Fibroblast of upper back skin (primary cell): ENCODE measurements at places on chromosomes 2 and 18.

DNA sequence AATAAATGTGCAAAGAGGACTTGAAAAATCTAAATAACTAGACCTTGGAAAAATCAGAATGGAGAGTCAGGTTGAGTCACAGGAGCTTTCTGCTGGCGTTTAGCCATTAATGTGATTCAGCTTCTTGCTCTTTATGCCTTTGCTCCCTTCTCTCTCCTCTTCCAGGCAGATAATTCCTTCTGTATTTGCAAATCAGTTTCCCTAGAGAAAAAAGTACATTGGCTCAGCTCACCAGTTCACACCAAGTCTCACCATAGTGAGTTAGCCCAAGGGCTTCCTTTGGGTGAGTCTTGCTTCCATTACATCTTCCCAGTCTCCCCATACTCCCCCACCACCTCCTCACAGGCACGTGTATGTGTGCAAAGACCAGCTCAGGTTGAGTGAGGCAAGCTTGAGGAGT, 73.6 kb downstream of the CYBRD1 start:
- peak; percentile 93 for DNase-seq

DNA sequence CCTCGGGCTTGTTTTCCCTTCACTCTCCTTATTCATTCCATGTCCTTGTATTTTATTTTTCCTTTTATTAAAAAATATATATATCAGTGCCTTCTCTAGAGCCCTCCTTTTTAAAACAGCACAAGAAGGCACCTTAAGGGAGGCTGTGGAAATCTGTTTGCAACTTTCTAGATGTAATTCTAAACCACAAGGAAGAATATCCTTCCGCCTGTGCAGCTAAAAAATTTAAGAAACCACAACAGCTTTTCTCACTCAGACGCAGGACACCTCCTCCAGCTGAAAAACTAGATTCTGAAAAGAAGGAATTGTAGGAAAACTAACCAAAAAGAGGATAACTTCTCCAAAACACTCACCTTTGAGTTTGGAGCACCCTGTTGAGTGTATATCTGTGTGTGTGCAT, 142.2 kb downstream of the BCL11A start:
- DNase-seq, result peak; percentile 69

- no peak for DNase-seq
Measured at GRCh38 chr2:169571571-169571970, 2.1 kb downstream of the FASTKD1 start.

- DNase-seq, result no peak
Measured at GRCh38 chr2:109277406-109277805, 148.4 kb downstream of the SH3RF3 start.

GRCh38 chr2:101622210-101623030, 75.1 kb upstream of the MAP4K4 start:
- no peak for DNase-seq

DNA sequence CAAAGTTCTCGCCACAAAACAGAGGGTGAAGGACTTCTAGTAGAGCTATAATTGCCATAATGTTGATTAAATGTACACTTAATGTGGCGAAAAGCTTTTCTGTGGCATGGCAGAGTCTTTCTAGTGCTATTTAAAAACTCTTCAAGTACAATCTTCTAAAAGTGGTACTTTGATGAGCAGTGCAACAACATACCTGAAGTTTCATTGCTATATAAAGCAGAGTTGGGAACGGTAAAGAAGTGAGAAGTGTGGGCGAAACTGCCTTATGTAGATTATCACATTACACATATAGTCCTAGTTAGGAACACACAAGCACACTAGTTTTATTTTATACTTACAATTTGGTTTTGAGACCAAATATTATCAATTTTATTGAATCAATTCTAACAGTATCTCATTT, 49.5 kb downstream of the FIGN start:
- no peak for DNase-seq

DNA sequence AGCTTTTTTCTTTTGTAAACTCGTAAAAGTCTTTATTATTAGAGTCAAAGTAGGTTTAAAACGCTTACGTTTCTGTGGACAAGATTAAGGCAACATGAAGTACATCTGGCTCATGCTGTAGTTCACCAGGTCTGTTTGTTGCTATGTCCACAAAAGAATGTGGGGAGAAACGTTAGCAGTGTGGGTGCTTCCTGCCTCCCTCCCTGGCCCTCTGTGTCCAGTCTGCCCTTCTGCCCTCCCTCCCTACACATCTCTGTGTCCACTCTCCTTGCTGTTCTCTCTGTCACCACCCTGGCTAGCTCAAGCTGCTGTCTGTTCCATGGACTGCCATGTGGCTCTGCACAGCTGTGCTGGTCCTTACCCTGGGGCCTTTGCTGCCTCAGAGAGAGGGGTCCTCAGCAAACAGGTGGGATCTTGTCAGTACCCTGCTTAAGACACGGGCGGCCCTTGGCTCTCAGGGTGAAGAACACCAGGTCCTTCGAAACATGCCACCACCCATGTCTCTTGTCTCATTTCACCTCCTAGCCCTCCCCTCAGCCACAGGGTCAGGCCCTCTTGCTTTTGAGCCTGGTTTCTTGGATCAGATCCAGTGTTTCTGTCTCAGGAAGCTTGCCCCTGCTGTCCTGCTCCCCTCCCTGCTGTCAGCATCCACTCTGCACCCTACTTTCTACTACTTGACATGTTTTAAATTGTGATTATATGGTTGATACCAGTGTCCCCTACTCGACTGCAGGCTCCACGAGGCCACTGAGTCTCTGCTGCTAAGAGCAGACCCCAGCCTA, 79.2 kb downstream of the LIMS1 start:
- DNase-seq, result no peak

DNA sequence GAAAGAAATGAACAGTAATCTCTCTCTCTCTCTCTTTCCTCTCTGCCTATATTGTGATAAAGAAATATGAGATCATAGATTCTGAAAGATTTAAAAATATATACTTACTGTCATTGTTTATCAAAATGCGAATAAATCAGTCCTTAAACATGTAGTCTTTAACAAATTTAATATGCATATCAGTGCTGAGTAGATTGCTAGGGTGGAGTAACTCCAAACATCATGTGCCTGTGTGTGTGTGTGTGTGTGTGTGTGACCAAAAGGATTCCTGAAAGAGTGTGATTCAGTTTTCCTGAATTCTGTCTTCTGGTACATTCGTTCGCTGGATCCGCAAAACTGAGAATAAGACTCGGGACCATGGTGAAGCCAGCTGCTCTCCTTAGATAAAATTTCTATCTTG, 24.0 kb upstream of the DSEL start:
- no peak for DNase-seq

DNA sequence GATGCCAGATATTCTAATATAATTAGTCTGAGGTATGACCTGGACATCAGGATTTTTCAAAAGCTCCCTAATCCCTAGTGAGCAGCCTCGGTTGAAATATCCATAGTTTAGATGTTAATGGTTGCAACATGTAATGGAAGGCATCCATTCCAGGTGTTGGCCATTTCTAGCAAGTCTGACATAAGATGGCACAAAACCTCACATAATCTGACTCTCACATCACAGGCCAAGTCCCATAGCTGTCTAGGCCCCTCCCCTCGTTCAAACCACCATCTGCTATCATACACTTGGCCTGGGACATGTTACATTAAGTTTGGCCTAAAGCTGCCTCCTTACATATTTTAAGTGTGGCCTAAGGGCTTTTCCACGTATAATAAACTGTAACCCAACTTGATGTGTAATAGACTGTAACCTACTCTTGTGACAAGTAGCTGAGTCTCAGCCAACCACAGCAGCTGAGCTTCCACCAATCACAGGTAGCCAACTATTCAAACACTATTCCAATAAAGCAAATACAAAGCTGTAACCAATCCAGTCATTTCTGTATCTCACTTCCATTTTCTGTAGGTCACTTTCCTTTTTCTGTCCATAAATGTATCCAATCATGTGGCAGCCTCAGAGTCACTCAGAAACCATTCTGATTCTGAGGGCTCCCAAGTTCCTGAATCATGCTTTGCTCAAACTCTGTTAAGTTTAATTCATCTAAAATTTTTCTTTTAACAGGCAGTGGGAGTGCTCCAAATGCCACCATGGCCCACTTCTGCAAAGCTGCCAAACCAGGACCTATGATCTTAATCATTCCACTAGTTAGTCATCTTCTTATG, 59.4 kb downstream of the ADD2 start:
- peak; percentile 84 for DNase-seq

DNA sequence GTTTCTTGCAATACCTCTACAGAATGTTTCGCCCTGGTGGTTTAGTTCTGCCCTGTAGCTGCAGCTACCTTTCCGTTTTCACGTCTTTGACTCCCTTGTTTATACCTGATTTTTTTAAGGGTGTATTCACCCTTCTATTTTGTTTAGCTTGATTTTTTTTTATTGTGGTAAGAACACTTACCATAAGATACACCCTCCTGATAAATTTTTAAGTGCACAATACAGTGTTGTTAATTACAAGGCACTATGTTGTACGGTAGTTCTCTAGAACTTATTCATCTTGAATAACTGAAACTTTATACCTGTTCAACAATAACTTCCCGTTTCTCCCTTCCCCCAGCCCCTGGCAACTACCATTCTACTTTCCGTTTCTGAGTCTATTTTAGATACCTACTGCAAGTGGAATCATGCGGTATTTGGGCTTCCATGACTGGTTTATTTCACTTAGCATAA, 48.9 kb upstream of the NABP1 start:
- DNase-seq, result no peak

DNA sequence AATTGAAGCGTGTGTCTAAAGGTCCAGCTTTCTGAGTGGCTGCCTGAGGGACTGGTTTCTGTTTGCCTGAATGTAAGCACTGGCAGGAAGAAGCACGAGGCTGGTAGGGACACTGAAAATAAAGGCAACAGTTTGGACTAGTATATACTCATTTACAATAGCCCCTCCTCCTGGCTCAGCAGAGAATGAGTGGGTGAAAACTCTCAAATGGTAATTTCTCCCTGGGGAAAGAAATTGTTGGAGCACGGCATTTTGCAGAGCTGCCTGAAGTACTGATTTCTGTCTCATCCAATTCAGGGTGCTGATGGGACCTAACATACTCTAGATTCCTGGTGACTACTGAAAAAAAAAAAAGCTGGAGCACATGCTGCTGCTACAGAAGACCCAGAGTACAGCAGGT, 17.3 kb upstream of the SPP2 start:
- no peak for DNase-seq

GRCh38 chr2:181674461-181674860, 5.9 kb downstream of the NEUROD1 start:
- no peak for DNase-seq

- DNase-seq, result no peak
Measured at GRCh38 chr2:9002637-9003365, 683 bp downstream of the MBOAT2 start.

- no peak for DNase-seq
Measured at GRCh38 chr2:199441759-199442158, 16.0 kb downstream of the SATB2 start.

DNA sequence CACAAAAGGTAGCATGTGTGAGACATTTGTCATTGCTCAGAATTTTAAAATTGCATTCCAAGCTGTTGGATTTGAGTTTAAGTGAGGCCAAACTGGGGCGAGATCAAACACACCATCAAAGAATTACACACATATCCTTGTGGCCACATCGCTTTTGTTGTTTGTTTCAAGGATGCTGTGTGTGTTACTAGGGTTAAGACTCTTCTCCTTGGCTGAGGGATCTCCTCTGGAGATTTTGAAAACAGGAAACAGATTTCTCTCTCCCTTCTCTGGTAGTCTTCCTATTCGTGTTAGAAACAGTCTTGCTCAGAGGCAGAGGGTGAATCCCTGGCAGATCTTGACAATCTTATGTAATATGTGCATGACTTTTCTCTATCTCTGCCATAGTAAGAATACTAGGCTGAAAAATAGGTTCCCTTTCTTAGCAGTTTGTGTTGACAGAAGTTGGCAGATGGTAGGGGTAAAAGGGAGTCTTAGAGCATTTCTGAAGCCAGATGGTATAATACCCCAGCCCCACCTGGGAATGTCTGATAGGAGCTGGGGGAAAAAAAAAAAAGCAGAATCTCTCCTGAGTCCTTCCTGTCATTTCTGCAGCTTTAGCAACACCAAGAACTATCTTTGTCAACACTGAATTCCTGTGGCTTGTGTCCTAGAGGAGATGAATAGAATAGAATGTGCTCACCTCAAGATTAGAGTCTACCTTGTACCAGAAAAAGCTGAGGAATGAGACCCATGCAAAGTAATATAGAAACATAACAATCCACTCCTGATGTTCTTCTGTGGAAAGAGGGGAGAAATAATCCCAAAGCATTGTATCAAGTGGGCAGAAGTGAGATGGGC, 101.8 kb downstream of the XRCC5 start:
- peak; percentile 42 for DNase-seq

GRCh38 chr2:231334981-231335380, 60.5 kb upstream of the B3GNT7 start:
- DNase-seq, result no peak
